ENCODE measurements at places on chromosomes 3 and 15.

DNA sequence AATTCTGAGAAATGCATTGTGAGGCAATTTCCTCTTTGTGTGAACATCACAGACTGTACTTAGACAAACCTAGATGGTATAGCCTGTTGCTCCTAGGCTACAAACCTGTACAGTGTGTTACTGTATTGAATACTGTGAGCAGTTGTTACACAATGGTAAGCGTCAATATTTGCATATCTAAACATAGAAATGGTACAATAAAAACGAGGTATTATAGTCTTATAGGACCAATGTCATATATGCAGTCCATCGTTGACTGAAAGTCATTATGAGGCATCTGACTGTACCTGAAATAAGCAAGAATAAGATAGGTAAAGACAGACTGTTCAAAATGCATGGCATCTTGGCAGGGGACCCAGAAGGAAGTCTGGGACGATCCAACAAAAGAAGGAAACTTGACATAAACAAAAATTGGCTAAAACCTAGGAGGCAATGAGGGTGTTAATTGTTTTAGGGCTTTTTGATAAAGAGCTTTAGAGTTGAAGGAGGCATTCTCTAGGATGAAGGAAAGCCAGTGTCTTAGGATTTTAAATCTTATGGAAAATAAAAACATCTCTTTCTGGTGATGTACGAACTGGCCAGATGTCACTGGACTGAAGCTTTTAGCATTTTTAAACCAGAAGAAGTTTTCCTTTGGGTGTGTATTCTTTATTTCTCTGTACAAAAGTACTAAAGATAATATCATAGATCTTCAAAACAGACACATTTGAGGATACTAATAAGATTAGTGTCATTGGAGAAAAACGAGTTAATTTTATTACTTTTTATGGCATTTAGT is 9.2 kb upstream of the SPRED1 start:
- DNase-seq, result no peak

- DNase-seq, result no peak
Observed at GRCh38 chr3:111521891-111522290, 20.1 kb upstream of the CD96 start.

DNA sequence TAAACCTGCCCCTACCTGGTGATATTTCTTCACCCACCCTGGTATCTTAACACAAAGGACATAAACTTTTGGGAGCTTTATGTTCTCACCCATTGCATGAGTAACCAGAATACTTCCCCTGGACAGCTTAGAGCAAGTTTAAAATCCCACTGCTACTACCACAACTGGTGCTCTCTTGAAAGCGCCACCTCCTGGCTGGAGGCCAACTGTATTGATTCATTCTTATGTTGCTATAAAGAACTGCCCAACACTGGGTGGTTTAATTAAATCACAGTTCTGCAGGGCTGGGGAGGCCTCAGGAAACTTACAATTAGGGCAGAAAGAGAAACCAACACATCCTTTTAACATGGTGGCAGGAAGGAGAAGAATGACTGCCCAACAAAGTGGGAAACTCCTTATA is 592.4 kb downstream of the EPHA3 start:
- no peak for DNase-seq

DNA sequence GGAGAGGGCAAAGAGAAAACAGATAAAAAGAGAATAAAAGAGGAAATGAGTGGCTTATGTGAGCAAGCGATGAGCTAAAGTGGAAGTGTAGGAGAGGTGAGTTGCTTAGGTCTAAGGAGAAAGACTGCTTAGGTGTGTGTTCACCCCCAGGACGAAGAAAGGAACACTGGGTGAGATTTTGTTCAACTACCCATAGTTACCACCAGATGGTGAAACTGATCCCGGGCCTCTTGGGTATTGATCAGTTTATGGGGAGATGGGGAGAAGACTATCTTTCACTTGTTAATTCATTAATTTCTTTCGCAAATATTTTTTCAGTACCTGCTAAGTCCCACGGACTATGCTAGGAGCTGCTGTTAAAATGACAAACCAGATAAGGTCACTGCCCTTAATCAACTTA is 33.9 kb downstream of the GAP43 start:
- DNase-seq, result no peak

- peak; percentile 54 for DNase-seq
Observed at GRCh38 chr3:188635258-188636042, 481.5 kb downstream of the LPP start.

DNA sequence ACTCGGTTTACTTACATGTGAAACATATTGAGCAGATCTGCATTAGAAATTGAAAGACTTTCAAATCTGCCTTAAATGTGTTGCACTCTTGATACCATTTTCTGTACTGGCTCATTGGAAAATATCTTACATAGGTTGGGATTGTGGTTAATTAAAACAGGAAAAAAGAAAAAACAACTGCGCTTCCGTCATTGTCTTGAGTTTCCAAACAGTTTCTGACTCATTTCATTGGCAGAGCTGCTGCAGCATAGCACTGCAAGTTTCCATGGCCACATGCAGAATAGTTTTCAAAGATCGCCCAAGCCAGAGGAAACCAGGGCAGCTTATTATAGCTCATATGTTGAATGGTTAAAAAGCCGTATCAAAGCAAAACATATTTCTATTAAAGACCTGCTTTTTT is 446.6 kb upstream of the BCHE start:
- no peak for DNase-seq

GRCh38 chr15:31352911-31353811 is 26.5 kb downstream of the KLF13 start:
- DNase-seq, result peak; percentile 52

DNA sequence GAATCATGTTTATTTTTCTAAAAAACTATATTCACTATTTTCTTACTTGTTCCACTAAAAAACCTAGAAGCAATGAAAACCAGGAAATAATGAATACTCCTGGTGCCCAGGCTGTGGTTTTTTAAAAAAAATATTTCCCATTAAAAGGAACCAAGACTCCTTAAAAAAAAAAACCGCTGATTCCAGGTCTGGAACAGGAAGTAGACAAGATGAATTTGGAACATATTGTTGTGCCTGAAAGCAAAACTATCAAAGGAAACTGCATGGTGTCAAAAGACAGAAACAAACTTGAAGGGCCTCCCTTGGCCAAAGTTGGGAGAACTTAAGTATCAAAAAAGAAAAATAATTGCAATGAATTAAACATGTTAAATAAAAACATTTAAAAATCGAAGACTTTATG is 245.3 kb upstream of the P2RY1 start:
- DNase-seq, result no peak

DNA sequence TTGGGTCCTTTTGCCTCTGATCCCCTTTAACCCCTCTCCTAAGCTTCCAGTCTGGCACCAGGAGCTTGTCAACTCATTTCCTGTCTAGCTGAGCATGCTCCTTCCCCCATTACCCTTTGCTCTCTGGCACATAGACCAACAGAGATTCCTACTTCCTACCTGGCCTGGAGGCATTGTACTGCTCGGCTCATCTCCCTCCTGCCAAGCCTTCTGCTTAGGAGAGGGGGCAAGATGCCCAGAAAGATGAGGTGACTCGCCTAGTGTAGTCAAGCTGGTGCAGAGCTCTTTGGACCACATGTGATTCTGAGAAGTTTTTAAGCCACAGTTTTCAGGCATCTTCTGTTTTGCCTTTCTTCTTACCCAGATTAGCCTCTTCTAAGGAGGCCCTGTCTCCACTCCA is 95.4 kb downstream of the ZNF621 start:
- no peak for DNase-seq

DNA sequence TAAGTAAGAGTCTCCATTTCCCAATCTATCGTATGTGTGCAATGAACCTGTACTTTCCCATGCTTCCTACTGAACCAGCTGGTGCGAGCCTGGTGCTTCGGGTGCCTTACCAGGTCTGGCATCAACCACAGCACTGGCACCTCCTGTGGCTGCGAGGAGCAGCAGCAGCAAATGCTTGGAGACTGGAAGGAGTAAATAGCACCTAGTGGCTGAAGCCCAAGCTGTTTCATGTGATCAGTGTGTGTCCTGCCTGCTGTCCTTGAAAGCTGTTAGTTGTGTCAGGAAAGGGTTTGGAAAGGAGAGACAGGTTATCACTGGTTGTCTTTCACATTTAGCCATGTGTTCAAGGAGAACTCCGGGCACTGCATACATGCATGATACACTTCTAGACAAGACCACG is 31.8 kb downstream of the PCOLCE2 start:
- DNase-seq, result peak; percentile 47

DNA sequence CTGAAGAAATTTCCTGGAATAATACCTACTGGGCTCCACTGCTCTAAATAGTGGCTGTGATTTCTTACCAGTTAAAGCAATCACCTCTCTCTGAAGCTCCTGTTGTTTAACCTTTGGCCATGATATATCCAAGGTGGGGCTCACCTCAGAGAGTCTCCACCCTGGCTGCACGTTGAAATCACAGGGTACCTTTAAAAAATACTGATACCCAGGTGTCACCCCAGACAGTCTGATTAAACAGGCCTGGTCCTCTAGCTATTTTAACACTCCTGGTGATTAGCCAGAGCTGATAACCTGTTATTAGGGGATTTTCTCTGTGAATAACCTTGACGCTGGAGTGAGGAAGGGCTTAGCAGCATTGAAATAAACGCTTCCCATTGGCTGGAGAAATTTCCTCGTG is 22.3 kb upstream of the ZBTB38 start:
- no peak for DNase-seq
